Caudate nucleus (tissue), 63 donors: ENCODE measurements at places on chromosomes 16 and 17.

DNA sequence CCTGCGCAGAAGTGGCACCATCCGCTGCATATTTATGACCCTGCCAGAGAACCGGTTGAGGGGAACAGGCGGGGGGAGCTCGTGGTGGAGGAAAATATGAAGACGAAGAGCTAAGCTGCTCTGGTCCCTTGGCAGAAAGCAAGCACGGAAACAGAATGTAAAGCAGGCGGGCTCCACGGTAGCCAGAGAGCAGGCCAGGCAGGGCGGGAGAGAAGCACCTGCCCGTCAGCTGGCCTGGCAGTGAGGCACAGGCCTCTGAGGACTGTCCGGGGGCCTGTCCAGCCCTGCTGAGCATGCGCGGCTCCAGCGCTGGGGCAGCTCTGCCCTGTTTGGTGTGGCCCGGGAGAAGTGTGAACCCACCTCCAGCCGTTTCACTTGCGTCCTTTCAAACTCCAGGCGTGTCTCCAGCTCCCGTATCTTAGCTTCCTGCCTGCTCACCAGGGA lies 46.7 kb downstream of the PIPOX start:
- DNase-seq, result peak; percentile 41

- peak; percentile 70 for DNase-seq
Measured at GRCh38 chr17:62627219-62627903, at the start of gene MRC2. Gene MRC2 (plus strand): TSS chr17:62627670. CDS start chr17:62627803, 133 bp downstream.

DNA sequence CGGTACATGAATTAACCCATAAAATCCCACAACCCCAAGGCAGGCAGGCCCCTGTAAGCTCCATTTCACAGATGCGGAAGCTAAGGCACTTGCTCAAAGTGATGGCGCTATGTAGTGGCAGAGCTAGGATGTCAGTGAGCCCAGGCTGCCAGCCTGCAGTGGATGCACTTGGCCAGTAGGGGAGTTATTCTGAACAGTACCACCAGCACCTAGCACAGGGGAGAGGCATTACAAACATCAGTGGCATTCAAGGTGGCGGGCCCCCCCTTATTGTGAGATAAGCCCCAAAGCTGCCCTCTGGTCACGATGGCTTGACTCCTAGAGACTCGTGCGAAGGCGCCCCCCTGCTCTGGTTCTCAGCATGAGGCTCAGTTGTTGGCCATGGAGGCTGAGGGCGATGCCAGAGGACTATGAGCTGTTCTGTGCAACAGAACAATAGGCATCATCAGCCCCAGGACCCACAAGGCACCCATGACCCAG lies 33.8 kb downstream of the GTF3C1 start:
- peak; percentile 35 for DNase-seq

DNA sequence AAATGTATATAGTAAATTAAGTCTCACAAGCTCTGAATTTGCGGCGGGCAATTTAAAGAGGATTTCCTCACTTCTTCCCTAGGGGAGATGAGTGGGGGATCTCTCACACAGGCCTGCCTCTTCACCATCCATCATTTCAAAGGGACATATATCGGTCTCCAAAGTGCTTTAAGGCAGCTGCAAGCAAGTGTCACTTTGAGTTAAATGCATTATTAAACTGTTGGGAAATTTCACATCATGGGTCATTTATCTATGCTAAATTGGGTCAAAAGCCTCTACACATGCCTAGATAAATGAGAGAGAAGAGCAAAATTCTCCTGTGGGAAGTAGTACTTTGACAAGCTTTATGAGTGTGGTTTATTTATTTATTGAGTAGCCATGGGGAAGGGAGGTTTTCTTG lies 1106.1 kb upstream of the GOT2 start:
- no peak for DNase-seq
